Colonic mucosa (tissue), 4 donors: ENCODE measurements at places on chromosomes 4 and X. TPM values are rescaled to one million over a fixed set of nuclear protein-coding genes. Genes with fewer than 3 reads are reported as not detected.

CSN1S1 gene
- total RNA-seq: not detected

HOPX gene
- total RNA-seq: 5.7 TPM

PASD1 gene
- total RNA-seq: not detected

SPACA5 gene
- not detected for total RNA-seq

NEUROG2 gene
- not detected for total RNA-seq

USP17L24 gene
- total RNA-seq: not detected

ASB12 gene
- 0.88 TPM for total RNA-seq

SFRP2 gene
- 36.2 TPM for total RNA-seq

- DNase-seq: no peak
- H3K27me3 ChIP-seq: no peaks in the 10 kb centered on the region
- no peak overlapping the region for H3K4me3 ChIP-seq
These were observed 33.8 kb downstream of the THOC2 start for GRCh38 chrX:123698979-123699520.

DNA sequence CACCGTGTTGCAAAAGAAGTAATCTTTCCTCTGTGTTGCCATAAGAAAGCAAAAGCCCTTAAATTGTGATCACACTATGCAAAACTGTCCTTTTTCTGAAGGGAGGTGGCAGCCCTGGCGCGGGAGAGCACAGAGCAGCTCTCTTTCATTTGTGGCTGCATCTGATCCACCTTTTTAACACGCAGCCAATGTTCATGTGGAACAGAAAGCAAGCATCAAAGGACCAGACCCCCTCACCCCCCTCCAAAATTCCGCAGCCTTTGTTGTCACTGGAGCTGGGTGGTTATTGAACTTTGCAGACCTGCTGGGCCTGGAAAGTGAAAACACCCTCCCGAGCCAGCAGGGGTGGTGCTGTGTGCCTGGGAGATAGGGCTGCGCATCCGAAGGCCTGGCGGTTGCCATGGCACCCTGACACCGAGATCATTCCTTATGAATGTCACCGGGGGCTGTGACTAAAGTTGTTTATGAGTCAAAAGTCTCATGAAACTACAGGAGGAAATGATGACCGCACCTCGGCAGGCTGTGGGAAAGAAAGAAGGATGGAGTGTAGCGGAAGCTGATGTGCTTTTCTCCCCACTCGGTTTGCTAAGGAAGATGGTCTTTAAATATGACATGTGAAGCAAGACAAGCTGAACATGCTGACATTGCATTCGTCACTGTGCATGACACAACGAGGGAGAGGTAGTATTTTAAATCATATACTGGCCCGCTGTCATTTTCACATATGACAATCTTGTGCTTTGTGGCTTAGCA lies 367.4 kb downstream of the UNC5C start:
- no peak for DNase-seq
- H3K4me1 ChIP-seq: no peaks in the 10 kb centered on the region

- H3K27ac ChIP-seq: no peak overlapping the region
- no peak for DNase-seq
- no peaks in the 10 kb centered on the region for H3K27me3 ChIP-seq
- no peaks in the 10 kb centered on the region for H3K4me1 ChIP-seq
These were observed 111.2 kb downstream of the ELOVL6 start for GRCh38 chr4:110087070-110087708.

GRCh38 chr4:140042634-140043033 lies 111.3 kb downstream of the MAML3 start:
- H3K27me3 ChIP-seq: no peaks in the 10 kb centered on the region
- no peak overlapping the region for H3K27ac ChIP-seq
- DNase-seq: no peak
- no peaks in the 10 kb centered on the region for H3K36me3 ChIP-seq
- no peaks in the 10 kb centered on the region for H3K4me1 ChIP-seq
- no peak overlapping the region for H3K4me3 ChIP-seq

- no peaks in the 10 kb centered on the region for H3K4me1 ChIP-seq
- H3K27ac ChIP-seq: no peak overlapping the region
- H3K27me3 ChIP-seq: no peaks in the 10 kb centered on the region
- no peak for DNase-seq
- no peaks in the 10 kb centered on the region for H3K36me3 ChIP-seq
- H3K4me3 ChIP-seq: no peak overlapping the region
These were observed 277.3 kb upstream of the TRPC5 start for GRCh38 chrX:112359906-112360305.

GRCh38 chr4:184824081-184824775 lies 1.5 kb downstream of the ACSL1 start:
- H3K27ac ChIP-seq: no peak overlapping the region
- no peak for DNase-seq
- no peaks in the 10 kb centered on the region for H3K36me3 ChIP-seq
- H3K27me3 ChIP-seq: no peaks in the 10 kb centered on the region

DNA sequence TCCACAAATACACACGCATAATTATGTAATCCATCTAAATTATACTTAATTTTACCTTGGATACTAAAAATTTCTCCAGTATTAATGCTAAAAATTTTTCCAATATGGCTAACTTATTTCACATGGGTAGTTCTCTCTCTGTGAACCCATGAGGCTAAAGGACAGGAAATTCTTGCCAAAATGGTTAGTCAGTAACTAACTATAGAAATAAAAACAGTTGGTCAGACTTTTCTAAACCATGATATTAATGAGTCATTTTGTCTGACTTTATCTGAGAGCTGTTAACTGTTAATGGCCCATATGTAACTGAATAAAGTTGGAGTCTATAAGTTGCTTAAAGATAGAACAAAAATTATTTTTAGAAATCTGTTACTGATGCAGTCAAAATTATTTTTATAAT lies 549.4 kb downstream of the TLL1 start:
- no peak overlapping the region for H3K27ac ChIP-seq
- H3K4me1 ChIP-seq: no peaks in the 10 kb centered on the region
- no peak overlapping the region for H3K4me3 ChIP-seq
- no peak for DNase-seq
- no peaks in the 10 kb centered on the region for H3K36me3 ChIP-seq
- H3K27me3 ChIP-seq: no peaks in the 10 kb centered on the region

GRCh38 chr4:141702472-141703182 lies 66.2 kb downstream of the IL15 start:
- no peak overlapping the region for H3K4me3 ChIP-seq
- DNase-seq: no peak
- no peaks in the 10 kb centered on the region for H3K36me3 ChIP-seq
